ENCODE measurements at places on chromosomes 6 and 20.
A peak's percentile ranks its signal among the peaks of the same experiment; 100 is the strongest.

- no peak for DNase-seq
Measured at GRCh38 chr20:53103124-53103523, 131.0 kb downstream of the TSHZ2 start.

DNA sequence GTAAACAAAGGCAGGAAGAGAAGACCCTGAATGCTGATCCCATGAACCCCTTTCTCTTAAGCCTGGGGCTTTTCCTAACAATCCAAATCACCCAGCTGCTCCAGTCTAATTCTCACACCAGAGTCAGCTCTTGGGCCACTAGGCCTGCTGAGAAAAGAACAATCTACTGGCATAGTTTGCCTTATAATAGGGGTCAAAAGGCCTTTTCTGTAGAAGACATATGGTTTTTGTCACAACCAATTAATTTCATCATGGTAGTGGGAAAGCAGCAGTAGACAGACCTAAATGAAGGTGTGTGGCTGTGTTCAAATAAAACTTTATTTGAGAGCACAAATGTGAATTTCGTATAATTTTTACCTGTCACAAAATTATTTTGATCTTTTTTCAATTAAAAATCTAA is 994.7 kb upstream of the EPHA7 start:
- no peak for DNase-seq

DNA sequence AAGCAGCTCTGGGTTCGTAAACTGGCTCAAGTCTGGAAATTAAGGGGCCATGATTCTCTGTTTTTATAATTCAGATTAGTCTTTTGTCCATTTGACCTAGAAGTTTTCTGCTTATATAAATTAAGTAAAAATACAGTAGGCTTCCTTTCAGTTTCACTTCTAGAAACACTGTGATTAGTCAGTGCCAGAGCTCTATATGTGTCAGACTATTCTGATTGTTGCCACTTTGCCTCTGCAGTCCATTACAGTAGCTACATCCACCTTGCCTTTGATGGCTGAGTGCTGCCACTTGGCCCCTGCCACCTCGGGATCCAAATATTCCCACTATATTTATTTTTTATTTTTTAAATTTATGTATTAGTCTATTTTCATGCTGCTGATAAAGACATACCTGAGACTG is 7.9 kb downstream of the ZC2HC1B start:
- DNase-seq = peak; percentile 63

DNA sequence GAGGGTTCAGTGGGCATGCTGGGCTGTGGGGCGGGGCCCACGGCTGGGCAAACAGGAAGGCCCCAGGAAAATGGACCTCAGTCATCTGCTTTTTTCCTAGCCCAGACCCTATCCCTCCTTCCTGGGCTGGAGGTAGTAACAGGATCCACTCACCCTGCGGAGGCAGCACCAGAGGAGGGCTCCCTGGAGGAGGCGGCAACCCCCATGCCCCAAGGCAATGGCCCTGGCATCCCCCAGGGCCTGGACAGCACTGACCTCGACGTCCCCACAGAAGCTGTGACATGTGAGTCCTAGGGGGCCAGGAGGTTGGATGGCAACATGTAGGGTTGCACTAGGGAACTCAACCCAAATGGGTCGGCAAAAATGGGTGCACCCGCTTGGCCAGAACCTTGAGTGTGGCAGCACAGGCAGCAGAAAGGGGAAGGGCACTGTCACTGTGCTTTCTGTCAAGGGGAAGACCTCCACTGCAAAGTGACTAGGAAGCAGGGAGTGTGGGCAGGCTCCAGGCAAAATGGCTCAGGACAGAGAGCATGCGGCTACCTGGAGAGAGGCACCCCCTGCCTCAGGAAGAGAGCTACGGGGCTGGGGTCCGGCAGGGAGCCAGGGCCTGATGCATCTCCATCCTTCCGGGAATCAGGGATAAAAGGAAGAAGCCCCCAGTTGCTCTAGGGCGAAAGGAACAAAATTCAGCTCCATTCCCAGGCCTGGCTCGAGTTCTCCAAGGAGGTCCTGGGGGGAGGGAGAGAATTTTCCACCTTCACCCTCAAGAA is 7.9 kb downstream of the MDFI start:
- DNase-seq = no peak

- peak; percentile 47 for DNase-seq
Measured at GRCh38 chr20:13771853-13772453, 12.8 kb downstream of the ESF1 start.

Data from MV-4-11 (cell line).